Endodermal cell (in vitro differentiated cells): ENCODE measurements at places on chromosomes 12 and 14.

- no peak for DNase-seq
Measured at GRCh38 chr14:51691176-51691575, 39.5 kb downstream of the FRMD6 start.

GRCh38 chr14:95774265-95775160 is 60.6 kb upstream of the TCL1A start:
- peak; percentile 90 for DNase-seq

GRCh38 chr14:91371990-91372375 is 45.6 kb downstream of the CCDC88C start:
- no peak for DNase-seq

- DNase-seq = no peak
Measured at GRCh38 chr12:1876086-1876485, 42.4 kb downstream of the CACNA2D4 start.

GRCh38 chr12:24742378-24742777 is 206.5 kb downstream of the BCAT1 start:
- peak; percentile 61 for DNase-seq

GRCh38 chr12:81359736-81360135 is 281.9 kb downstream of the ACSS3 start:
- no peak for DNase-seq

DNA sequence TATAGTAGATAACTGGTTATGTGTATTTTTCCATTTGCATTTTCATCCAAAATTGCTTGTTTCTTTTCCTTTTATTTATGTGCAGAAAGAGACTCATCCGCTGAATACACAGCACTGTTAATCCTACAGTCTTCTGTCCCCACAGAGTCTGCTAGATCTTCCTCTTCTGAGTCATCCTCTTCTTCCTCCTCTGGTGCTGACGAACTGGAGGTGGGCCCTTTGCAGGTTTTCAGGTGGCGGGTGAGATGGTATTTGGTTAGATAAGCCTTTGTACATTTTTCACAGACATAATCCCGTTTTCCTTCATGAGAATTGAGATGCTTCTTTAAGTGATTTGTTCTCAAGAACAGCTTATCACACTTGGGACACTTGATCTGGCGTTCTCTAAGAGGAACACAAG is 26.8 kb downstream of the PRDM4 start:
- no peak for DNase-seq

- DNase-seq = peak; percentile 90
Measured at GRCh38 chr12:128259556-128260070, 7.4 kb upstream of the TMEM132C start.

DNA sequence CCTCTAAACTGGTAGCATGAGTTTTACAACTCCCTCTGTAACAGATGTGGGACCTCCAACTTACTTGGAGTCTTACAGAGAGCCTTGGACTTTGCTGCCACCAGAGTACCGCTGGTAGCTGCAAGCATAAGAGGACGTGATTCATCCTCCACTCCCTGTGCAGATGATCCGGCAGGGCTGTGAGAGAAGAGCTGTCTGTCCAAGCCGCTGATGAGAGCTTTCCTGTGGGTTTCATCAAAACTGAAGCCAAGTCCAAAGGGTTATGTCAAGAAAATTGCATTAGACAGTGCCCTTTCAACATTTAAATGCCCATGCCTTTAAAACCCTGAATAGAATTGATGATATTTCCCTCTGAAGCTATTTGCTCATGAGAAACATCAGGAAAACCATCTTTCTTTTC is 85.8 kb downstream of the LLPH start:
- no peak for DNase-seq

GRCh38 chr14:25484906-25485305 is 435.0 kb upstream of the STXBP6 start:
- no peak for DNase-seq

DNA sequence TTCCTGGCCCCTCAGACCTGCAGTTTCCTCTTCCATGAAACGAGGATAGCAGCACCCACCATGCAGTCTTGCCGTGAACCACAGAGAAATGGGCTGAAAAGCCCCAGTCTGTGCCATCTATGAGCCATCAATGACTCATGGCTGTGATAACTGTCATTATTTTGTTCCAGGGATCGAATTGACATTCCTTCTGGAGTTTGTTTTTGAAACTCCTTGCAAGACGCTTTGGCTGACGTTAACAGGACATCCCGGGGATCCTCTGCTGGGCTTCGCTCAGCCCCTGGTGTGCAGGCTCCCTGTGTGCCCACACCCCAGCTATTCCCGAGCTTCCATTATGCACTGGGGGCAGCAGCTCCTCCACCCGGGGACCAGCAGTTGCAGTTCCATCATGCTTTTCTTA is 33.8 kb downstream of the MMAB start:
- DNase-seq = no peak

DNA sequence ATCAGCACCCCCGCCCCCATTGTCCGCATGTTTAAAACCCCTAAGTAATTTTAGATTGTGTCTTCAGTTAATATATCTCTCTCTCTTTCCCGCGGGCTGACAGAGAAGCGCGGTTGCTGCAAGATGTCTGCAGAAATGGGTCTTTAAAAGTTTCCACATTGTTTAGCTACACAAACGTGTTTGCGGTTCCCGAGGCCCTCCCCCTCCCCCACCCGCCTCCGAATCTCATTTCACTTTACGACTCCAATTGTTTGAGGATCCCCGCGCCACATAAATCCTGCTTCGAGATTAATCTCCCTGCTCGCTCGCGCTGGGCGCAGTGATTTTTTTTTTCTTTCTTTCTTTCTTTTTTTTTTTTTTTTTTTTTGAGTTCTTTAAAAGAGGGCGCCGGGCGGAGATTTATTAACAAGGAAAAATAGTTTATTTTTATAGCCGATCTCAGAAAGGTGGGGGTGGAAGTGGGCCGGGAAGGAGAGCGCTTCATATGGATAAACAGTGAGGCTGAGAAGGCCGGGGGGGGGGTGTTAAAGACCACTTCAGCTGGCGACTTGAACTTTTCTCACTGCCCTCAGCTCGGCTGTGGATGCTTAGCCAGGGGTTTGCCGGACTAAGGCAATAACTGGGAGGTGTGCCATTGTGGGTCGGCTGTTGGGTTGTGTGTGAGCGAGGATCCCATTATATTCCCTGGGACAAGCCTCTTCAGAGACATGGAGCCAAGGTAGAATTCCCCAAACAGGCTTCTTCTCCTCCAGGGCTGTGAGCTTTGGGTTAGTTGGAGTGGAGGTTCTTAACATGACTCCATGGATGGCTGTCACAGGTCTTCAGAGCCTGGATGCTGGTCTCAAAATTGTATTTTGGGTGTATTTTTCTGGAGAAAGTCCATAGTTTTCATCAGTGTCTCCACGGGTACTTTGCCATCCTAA is 39.7 kb upstream of the TBX5 start:
- DNase-seq = peak; percentile 68

DNA sequence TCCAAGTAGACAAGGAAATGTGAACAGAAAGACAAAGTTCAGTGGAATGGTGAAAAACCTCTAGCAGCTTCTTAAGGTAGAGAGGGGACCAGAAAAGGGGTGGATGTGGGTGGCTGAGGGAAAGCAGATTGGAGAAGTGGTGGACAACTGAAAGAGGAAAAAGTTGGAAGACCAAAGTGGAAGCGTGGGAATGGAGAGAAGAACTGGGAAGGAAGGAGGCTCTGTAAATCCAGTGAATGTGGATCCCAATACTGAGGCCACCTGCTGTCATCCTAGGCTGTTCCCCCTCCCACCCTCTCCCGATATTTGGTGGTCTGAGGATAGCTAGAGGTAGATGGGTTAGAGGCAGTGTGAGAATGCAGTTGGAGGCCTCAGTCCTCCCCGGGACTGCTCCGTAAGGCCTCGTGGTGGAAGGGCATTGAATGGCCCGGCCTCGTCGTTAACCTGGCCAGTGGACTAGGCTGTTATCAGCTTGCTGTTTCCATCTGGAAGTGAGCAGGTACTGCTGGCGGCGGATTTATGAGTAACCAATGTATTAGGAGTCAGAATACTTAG is 822 bp upstream of the POU6F1 start:
- peak; percentile 83 for DNase-seq

DNA sequence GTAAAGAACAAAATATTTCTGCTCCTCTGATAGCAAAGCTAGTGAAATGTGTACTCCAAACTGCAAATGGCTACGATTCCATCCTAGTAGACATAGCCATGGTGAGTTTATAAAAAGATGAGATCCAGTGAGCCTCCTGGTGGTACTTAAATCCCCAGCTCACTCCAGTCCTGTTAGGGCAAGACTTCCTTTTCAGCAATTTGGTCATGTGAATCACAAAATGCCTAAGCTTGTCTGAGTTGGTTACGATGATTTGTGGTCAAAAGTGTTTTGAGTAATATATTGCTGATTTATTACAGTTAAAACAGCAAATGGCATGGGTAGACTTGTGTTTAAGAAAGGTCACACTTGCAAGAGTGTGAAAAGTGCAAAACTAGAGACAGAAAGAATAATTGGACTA is 102.7 kb upstream of the NAV3 start:
- DNase-seq = no peak

GRCh38 chr12:123602651-123603195 is 824 bp downstream of the DDX55 start:
- no peak for DNase-seq

- peak; percentile 67 for DNase-seq
Measured at GRCh38 chr12:19382111-19382526, 57.2 kb upstream of the AEBP2 start.

GRCh38 chr12:66296176-66296683 is 6.1 kb upstream of the HELB start:
- no peak for DNase-seq

- DNase-seq = no peak
Measured at GRCh38 chr12:111444314-111444924, 38.7 kb downstream of the SH2B3 start.

GRCh38 chr12:131635491-131636122 is 75.3 kb upstream of the SFSWAP start:
- DNase-seq = peak; percentile 8

GRCh38 chr14:89797148-89797547 is 157.4 kb downstream of the EFCAB11 start:
- DNase-seq = no peak

GRCh38 chr14:63672417-63673180 is 30.9 kb upstream of the WDR89 start:
- DNase-seq = no peak

- no peak for DNase-seq
Measured at GRCh38 chr12:53677800-53678148, 1.9 kb upstream of the ATP5MC2 start.

DNA sequence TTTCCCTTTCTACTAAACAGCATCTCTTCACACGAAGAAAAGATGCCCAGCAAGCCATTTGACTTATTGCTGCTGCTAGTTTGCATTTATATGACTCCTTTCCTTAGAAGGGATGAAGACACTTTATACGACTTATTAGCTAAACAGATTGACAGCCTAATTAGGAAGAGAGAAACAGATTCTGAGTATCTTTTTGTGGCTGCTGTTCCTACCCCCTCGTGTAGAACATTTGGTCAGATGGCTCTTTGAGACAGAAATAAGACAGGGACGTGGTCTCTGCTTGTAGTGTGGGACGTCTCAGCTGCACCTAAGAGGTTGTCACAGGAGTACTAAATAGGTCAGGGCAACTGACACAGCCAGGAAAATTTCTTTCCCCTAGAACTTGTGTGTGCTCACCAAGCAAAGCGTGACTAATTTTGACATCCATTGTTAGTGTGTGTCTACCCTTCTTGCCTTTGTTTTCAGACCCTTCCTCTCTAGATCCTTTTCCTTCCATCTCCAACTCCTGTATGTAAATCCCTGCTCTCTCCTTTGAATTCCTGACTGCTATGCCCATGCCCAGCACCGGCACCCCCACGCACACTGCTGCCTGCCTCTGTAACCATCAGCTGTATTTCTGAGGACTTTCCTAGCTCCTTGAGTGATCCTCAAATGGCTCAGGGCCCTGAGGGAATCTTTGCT is 83.2 kb downstream of the DAD1 start:
- no peak for DNase-seq

- no peak for DNase-seq
Measured at GRCh38 chr14:94612174-94612573, at the start of gene SERPINA3. Gene SERPINA3 (plus strand): TSS chr14:94612391. CDS start chr14:94614442, 2,051 bp downstream.

DNA sequence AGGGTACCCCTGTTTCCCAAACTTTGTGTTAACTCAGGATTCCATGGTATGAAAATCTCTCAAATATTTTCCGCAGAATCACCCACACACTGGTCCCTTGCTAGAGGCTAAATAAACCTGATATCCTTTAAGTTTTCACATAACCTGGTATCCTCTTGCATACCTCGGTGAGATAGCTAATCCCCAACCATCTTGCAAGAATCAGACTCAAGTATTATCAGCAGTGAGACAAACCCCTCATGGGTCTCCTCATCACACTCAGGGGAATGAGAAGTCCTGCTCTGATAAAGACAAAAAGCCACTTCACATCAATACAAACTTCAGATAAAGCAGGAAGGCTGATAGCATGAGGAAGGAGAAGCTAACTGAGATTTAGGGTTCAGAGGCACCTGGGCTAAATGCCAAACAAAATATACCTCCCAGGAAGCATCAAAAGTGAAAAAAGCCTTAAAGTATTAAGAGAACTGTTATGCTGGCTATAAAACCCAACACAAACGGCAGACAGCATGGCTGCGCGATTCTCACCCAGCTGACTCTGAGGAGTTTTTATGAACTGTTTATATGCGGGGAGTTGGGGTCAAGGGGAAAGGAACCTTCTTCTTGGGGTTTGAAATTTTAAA is 96.5 kb downstream of the FOXN3 start:
- no peak for DNase-seq

DNA sequence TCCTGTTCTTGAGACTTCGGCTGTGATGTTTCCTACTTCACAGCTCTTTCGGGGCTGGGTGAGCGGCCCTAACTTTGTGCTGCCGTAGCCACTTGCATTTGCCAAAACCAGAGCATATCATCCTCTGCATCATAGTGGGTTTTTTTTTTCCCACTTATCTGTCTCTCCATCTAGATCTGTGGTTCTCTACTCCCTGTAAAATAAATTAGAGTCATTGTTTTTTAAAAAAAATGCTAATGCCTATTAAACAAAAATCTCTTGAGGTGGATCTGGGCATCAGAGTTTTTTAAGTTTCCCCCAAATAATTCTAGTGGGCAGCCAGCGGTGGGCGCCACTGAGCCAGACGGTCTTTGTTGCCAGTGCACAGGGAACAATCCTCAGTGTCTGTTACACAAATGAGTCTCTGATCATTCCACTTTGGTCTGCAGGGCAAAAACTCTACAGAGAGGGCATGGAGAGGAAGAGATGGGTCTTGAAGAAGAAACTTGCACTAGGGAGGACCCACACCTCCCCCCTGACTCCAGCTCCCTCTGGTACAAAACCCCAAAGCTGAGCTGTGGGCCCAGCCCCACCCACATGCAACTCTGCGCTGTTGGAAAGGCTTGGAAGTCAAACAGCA is 62.4 kb upstream of the BCL2L14 start:
- peak; percentile 73 for DNase-seq

GRCh38 chr12:94169495-94169894 is 21.1 kb downstream of the PLXNC1 start:
- DNase-seq = no peak

DNA sequence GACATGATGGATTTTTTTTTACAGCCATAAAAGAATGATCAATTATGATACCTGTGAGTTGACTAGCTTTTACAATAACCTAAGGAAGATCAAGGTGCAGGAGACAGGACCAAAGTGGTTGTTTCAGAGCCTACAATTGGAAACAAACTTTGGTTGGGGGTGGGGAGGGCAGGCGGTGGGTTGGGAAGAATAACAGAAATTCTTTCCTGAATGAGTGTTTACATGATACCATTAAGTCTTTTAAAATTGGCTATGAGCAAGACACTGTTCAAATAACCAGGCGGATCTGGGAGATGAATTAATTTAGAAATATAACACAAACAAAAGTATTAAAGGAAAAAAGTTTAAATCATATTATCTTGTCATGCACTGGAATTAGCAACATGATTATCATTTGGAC is 7.2 kb downstream of the NFYB start:
- DNase-seq = no peak
